ENCODE measurements at places on chromosomes 1 and 21.

- DNase-seq, result no peak
Measured at GRCh38 chr1:203592156-203592555, 34.5 kb upstream of the ATP2B4 start.

GRCh38 chr1:176096015-176096414 is 111.1 kb downstream of the COP1 start:
- no peak for DNase-seq

GRCh38 chr21:44368711-44369446 is 15.5 kb downstream of the TRPM2 start:
- DNase-seq, result no peak

- DNase-seq, result no peak
Measured at GRCh38 chr21:46081862-46082712, 15.8 kb upstream of the COL6A2 start.

- DNase-seq, result no peak
Measured at GRCh38 chr1:6438047-6438525, 13.5 kb downstream of the ESPN start.

- DNase-seq, result no peak
Measured at GRCh38 chr1:190413142-190413541, 64.5 kb downstream of the BRINP3 start.

All from esophagus squamous epithelium (tissue), 5 donors.